ENCODE measurements at places on chromosomes 2 and 18.

GRCh38 chr2:227870710-227871374 is 589 bp upstream of the DAW1 start:
- no peak for DNase-seq

GRCh38 chr18:67305466-67305865 is 211.1 kb downstream of the DSEL start:
- DNase-seq, result no peak

GRCh38 chr18:59921384-59921891 is 21.6 kb downstream of the PMAIP1 start:
- no peak for DNase-seq

DNA sequence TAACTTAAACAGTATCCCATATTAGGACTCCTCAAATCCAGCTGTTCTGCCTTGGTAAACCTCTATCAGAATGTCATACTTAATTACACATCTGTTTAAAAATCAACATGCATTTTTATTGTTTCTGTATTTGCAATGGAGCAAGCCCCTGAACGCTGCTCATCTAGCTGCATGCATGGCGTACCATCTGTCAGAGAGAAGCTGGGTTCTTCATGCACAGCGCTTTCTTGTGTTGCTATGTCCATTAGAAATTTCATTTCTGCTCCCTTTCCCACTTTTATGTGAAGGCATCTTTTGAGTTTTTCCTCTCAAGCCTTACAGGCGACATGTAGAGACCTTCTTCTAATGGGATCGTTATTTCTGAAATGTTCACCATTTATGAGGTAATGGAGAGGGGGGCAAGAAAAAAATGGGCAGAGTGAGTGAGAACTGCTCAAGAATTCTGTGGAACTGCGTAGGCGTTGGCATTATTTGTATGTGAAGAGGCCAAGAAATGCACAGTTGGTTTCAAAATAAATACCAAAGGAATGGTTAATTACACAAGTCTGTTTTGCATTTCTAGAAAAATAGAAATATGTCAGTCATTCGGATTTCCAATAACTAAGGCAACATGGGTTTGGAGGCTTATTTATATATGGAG is 31.6 kb downstream of the INSIG2 start:
- DNase-seq, result no peak

GRCh38 chr18:24057804-24058203 is 43.2 kb downstream of the TTC39C start:
- DNase-seq, result no peak

- DNase-seq, result no peak
These were observed 368.7 kb upstream of the CRIM1 start for GRCh38 chr2:35986871-35987270.

DNA sequence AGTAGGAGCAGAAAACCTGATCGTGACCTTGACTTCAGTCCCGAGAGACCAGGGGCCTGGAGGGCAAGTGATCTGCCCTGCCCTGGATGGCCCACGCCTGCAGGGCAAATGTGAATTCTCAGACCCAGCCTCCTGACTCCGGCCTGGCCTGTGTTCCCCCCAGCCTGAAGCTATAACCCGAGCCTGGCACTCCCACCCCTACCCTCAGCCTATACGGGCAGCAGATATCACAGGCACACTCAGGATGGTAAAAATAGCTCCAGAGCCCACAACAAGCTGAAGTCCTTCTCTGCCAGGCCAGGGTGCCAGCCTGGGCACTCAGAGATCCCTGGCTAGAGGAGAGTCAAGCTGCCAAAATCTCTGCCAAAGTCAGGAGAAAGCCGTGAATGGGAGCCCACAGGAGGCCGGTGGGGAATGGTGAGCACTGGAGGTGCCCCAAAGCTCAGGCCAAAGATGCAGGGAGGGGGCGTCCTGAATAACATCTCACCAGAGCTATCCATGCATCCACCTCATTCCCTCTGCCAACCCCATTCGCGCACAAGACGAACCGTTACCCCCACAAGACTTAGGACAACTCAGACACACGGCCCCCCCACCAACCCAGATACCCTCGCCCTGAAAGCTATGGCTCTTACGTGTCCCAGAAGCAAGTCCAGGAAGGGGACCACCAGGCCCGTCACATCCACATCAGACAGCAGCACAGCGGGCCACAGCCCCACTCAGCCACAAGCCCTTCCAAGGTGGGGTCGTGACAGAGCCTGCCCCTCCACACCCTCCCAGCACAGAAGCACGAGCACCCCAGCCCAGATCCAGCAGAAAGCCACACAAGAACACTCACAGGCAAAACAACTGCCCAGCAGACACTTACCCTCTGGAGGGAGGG is 144.9 kb downstream of the TNS1 start:
- DNase-seq, result no peak

GRCh38 chr2:73969356-73969755 is 15.4 kb upstream of the TET3 start:
- DNase-seq, result no peak

GRCh38 chr2:118848381-118849225 is 1.2 kb upstream of the EN1 start:
- DNase-seq, result no peak

DNA sequence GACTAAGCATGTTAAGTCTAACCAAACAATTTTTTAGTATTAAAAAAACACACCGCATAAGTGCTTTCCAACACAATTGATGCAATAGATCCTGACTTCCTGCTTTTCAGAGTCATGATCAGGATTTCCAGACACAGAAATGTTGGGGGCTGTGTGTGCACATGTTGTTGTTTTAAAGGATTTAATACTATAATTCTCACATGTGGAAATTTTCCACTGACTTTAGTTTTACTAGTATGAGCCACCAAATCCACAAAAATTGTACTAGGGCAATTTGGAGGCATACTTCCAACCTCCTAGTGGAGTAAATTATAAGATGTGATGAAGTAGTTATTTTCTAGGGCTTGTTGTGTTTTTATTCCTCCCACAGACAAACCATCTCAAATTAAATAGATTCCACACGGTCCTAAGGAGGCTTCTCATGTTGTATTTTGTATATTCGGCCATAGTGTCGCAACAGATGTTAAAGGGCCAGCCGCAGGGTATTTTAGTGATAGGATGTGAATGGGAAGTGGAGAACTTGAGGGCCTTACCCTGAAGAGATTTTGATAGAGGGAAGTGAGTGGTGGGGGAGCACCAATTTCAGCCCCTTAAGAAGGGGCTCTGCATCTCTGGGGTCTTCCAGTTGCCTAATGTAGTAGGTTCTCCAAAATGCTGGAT is 108.9 kb upstream of the KLF7 start:
- DNase-seq, result no peak

DNA sequence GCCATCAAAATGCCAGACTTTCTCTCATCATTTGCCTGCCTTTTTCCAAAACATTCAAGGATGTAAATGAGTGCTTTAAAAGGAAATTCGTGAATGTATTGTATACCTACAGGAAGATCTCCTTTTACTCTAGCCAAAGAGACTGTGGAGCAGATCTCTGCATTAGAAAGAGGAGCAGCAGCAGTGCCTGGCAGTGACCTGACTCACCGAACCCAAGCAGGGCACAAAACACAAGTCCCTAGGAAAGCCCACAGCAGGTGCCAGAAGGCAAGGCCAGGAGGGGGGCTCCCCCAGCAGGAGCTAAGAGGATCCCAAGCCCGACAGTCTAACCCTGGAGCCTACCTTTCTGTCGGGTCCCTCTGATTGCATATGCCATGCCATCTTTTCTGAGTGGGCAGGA is 47.9 kb downstream of the L3MBTL4 start:
- DNase-seq, result no peak

- no peak for DNase-seq
These were observed 574.1 kb downstream of the XIRP2 start for GRCh38 chr2:167462379-167462778.

- DNase-seq, result no peak
These were observed 44.5 kb downstream of the TNS1 start for GRCh38 chr2:217958206-217958883.

DNA sequence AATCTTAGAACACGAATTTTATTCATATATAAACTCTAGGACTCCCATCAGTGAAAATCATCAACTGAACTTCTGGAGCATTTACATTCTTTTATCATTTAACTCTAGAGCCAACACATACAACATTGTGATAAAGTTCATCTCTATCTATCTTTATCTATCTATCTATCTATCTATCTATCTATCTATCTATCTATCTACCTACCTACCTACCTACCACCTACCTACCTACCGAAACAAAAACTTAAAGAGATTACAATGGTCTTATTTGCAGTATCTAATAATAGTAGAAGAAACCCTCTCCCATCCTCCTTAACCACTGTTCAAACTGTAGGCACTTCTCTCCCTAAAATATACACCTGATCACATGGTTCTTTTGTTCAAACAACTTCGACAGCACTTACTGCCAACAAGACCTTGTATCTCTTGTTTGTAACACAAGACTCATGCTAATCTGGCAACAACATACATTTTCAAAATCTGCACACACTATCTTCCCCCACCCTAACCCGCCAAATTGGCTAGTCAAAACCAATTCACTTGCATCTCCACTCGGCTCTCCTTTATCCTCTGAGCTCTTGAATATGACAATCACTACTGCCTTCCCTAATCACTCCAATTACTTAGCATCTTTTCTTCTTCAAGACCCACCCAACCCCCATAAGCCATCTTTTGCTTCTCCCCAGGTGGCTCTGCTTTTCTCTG is 69.0 kb downstream of the GORASP2 start:
- DNase-seq, result no peak

DNA sequence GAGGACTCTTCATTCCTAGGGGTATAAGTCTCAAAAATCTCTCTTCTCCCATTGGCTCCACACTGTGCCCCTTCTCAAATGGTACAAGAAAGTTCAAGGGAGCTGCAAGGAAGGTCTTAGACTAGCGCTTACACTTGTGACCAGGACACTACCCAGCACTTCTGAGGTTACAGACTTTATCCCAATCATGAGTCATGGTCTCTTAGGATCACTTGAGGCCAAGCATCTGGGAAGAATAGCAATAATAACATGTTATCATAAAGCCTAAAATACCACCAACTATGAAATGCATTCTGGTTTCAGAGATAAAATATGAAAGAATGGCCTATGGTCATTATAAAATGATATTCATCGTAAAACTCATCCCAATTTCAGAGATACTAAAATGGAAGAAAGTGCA is 309.9 kb upstream of the PKDCC start:
- DNase-seq, result no peak

DNA sequence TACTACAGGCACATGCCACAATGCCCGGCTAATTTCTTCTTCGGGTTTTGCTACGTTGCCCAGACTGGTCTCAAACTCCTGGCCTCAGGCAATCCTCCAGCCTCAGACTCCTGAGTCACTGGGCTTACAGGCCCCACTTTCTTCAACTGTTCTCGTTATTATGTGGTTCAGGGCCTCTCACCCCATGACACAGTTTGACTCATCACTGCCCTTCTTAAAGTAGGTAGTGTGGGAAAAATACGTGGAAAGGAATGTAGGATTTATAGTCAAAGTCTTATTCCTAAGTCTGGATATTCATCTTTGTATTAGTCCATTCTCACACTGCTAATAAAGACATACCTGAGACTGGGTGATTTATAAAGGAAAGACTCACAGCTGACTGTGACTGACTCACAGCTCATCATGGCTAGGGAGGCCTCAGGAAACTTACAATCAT is 19.4 kb downstream of the CENPA start:
- DNase-seq, result no peak

DNA sequence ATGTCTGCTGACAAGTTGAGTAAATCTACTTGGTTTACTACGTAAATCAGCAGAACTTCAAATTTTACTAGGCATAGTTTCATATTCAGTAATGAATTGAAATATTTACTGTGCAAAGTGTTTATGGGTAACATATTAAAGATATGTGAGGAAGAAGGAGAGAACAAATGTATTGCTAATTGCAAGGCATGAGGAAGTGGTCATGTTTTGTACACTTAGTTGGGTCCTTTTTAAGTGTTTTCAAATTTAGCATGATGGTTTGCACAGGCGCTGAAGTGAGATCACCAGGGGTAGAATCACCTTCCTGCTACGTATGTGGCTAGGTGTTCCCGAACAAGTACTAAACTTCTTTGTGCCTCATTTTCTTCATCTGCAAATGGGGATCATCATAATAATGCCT is 1534.4 kb downstream of the LRP1B start:
- no peak for DNase-seq

DNA sequence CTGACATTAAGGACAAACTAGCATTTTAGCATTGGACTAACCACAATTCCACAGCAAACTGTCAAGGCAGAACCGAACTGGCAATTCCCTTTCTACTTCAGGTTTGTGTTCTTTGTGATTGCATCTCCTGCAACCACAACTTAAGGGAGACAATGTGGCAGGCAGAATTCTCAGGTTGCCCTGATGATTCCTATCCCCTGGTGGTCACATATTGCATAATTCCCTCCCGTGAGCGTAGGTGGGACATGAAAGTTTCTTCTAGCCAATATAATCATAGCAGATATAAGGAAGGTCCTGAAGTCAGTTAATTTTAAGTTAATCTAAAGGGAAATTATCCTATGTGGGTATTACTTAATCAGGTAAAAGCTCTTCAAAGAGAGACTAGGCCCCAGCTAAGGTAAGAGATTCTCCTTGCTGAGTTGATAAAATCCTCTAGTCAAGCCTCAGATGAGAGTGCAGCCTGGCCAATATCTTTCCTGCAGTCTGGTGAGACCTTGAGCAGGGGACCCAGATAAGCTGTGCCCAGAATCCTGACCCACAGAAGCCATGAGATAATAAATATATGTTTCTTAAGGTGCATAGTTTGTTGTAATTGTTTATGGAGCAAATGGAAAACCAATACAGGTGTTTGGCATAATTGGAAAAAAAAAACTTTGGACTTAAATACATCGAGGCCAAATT is 45.9 kb upstream of the TNP1 start:
- no peak for DNase-seq

- DNase-seq, result no peak
These were observed 258.3 kb downstream of the SS18 start for GRCh38 chr18:25832001-25832604.

GRCh38 chr2:170974304-170974993 is 45.4 kb downstream of the GORASP2 start:
- no peak for DNase-seq

- DNase-seq, result no peak
These were observed 613.5 kb upstream of the SETBP1 start for GRCh38 chr18:44067186-44067585.

DNA sequence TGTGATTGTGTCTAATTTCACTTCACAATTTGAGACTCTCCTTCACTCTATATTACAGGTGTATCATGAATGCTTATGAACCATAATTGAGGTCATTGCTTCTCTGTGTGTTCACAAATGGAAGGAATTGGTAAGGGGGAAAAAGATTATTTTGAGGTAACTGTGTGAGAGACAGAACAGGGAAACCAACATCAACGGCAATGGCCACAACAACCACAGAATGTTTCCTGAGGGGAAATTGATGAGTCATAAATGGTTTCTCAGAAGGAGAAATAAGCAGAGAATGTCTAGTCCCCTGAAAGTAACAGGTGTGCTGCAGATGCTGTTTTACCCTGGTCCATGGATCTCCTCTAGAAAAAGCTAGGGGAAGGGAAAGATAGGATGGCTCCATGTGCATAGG is 361.2 kb upstream of the GALNT5 start:
- DNase-seq, result no peak

GRCh38 chr2:38775097-38775920 is 2.7 kb upstream of the GEMIN6 start:
- no peak for DNase-seq

- no peak for DNase-seq
These were observed 72.8 kb upstream of the TAF1B start for GRCh38 chr2:9770308-9771100.

Data from stimulated activated CD4-positive, alpha-beta T cell treated with anti-CD3 and anti-CD28 coated beads, Interleukin-1b, Interleukin-23, amount 100 ng/mL, for 1 hour (primary cell).